ENCODE measurements at places on chromosomes 2 and 18.

DNA sequence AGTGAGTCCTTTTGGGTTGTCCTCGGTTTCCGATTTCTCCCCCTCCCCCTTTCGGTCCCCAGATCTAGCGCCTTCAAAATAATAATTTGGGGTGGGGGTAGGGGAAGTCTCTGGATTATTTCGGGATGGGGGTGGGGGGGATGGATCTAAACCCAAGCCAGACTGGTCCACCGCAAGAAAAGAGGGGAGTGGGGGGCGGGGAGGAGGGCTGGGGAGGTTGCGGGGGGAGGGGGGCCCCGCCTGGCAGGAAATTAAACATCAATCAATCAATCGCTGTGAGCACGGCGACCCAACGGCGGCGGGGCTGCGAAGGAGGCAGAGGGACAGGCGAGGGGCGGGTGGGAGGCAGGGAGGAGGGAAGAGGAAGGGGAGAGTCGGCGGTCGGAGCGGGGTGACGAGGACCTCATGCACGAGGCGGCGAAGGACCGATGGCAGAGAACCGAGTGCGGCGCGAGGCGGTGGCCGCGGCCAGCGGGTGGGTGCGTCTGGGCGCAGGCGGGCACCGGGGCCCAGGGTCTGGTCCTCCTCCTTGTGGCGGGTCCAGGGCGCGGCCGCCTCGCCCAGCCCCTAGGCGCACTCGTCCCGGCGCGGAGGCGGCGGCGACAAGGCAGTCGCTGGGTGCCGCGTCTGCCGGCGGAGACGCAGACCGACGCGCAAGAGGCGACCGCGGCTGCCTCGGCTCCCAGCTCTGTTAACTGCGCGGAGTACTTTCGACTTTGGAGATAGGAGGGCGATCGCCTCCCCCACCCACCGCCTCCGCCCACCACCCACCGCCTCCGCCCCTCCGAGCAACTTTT is 468 bp upstream of the SATB2 start:
- no peak for DNase-seq

DNA sequence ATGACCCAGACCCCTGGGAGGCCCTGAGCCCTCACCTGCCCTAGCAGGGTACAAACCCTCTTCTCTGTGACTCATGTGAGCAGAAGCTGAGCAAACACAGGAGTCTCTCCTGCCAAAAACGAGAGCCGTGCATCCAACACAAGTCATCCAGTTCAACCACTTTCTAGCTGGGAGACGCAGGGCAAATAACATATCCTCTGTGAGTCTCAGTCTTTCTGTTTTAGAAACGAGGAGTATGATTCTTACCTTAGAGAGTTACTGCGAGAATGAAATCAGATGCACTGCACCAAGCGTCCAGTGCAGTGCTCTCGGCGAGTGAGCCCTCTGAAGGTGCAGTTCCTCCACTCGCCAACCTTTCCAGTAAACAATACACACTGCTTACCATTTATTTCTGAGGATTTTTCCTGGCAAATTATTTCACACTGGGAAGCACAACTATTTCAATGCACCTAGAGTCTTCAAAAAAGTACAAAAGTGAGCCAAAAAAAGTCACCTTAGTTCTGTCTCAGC is 331.8 kb upstream of the MYT1L start:
- no peak for DNase-seq

- no peak for DNase-seq
These were observed 50.7 kb upstream of the OTX1 start for GRCh38 chr2:62999905-63000304.

GRCh38 chr2:54642677-54643430 is 80.6 kb upstream of the EML6 start:
- no peak for DNase-seq

DNA sequence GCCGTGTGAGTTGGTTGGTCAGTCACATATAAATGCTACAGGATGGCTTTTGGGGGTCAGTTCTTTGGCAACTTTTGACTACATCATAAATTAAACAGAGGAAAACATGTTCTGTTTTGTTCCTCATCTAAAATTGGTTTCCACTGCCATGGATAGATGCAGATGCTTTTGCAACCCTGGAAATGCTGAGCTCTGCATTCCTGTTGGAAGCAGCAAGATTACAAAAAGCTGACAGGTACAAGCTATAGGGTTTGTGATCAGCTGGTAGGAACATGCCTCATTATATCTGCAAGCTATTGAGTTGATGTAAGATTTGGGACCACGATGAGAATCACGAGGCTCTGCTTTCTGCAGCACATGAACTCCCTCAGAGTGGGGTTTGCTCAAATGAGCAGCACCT is 207.4 kb upstream of the TPO start:
- DNase-seq = no peak

DNA sequence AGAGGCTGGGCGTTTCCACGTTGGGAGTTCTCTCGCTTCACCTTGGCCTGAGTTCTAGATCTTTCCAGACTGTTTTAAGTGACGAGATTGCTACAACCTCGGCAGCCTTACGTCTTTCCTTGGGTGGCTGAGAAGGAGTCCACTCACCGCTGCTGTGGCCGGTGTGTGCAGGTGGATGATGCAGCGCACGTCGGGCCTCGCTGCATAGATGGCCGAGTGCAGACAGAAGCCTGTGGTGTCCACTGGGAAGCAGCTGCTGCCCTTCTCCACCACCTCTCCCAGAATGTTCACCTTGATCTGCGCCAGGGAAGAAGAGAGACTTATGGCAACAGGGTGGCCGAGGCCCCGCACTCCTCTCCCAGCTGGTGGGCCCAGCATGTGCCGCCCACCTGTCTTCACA is 75.7 kb downstream of the ADD2 start:
- DNase-seq = no peak

GRCh38 chr2:64947885-64948284 is 41.3 kb upstream of the SLC1A4 start:
- no peak for DNase-seq

DNA sequence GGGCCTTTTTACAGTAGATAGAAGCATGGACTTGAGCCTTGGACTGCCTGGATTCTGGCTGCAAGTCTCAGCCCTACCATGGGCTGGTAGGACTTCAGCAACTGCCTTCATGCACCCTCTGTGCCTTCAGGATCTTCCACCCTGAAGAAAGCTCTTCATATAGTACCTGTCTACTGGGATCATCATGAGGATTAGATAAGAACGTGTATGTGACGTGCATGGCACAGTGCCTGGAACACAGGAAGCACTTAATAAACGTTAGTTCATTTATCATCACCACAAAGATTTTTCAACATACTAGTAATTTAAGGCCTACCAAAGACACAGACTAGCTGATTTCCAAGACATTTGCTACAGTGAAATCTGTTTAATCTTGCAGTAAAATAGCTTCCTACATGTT is 53.2 kb upstream of the ITM2C start:
- no peak for DNase-seq

- no peak for DNase-seq
These were observed 26.2 kb downstream of the ADI1 start for GRCh38 chr2:3492951-3493614.

DNA sequence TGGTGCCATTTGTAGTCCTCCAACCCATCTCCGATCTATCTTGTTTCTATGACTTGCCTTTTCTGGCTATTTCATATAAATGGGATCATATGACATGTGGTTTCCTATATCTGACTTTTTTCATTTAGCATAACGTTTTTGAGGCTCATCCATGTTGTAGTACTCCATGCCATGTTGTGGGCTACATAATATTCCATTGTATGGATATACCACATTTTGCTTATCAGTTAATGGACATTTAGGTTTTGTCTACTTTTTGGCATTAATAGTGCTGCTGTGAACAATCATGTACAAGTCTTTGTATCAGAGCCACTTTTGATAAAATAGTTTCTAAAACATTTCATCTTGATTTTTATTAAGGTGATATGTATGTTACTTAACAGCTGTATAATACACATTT is 7.4 kb downstream of the CEBPZOS start:
- no peak for DNase-seq

DNA sequence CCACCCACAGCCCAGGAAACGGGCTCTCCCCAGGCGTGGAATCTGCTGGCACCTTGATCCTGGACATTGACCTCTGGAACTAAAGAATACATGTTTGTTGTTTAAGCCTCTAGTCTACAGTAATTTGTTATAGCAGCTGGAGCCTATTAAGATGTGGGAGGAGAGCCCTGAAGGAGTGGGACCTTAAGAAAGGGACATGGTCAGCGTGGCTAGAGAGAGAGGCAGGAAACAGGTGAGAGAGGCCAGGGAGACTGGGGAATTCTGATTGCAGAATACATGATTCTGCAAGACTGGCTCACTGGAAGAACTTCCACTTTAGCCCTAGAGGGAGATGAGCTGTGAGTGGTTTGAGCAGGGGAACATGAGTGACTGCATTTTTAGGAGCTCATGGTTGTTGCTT is 83.2 kb downstream of the CD8B2 start:
- no peak for DNase-seq

DNA sequence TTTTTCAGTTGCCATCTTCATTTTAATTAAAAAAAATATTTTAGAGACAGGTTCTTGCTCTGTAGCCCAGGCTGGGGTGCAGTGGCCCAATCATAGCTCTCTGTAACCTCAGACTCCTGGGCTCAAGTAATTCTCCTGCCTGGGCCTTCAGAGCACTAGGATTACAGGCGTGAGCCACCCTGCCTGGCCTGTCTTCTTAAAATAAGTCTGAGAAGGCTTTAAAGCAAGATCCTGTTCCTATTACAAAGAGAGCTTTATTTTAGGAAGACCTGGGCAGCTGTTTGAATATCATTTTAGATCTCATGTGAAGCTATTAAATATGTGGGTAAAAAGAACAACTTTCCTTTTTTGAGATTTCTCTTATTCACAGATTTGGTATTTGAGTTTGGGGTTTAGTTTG is 1.5 kb downstream of the FAM228A start:
- DNase-seq = no peak

- no peak for DNase-seq
These were observed 250.2 kb downstream of the LRRTM1 start for GRCh38 chr2:80054346-80054675.

GRCh38 chr18:3874581-3874980 is 424.6 kb downstream of the TGIF1 start:
- DNase-seq = no peak

GRCh38 chr2:181947273-181947672 is 38.4 kb upstream of the PPP1R1C start:
- DNase-seq = no peak
